Stromal cell of bone marrow (primary cell): ENCODE measurements at places on chromosomes 12 and 14.

- no peak for DNase-seq
These were observed 42.6 kb upstream of the SYCP3 start for GRCh38 chr12:101781834-101782233.

- no peak for DNase-seq
These were observed 112.5 kb downstream of the FBXL14 start for GRCh38 chr12:1481906-1482305.

DNA sequence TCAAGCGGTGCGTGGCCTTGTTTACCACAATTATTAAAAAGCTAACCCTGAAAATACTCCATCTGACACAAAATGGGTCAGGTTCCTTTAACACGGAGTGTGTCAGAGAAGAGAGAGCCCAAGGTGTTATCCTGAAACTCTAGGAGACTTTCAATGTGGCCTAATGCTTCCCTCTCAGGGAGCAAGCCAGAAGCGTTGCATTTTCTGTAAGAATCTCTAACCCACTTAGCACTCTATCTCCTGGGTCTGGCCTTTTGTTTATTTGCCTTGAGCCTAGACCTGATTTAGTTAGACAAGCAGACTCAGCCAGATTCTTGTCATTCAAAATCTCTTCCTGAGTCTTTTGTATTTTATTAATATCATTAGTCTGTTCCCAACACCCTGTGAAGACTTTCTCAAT is 184.0 kb upstream of the SYT1 start:
- no peak for DNase-seq

DNA sequence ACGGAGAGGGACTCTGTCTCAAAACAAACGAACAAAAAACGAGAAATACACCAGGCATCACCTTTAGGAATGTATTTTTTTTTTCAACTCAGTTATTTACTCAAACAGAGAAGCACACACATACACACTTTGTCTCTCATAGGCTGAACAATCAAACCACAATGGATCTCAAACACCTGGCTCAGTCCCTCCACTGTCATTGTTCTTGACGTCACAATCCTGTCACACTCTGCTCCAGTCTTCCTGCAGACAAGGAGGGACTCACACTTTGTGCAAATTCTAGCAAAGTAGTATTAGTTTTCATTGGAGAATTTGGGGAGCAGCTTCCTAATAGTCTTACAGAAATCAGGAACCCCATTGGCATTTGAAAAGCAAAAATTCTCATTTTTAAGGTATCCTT is 727.8 kb downstream of the BCL11B start:
- DNase-seq, result no peak

- DNase-seq, result no peak
These were observed 250.1 kb upstream of the PWP1 start for GRCh38 chr12:107435520-107435919.

- DNase-seq, result no peak
These were observed 71.4 kb upstream of the GPR68 start for GRCh38 chr14:91315844-91316267.

DNA sequence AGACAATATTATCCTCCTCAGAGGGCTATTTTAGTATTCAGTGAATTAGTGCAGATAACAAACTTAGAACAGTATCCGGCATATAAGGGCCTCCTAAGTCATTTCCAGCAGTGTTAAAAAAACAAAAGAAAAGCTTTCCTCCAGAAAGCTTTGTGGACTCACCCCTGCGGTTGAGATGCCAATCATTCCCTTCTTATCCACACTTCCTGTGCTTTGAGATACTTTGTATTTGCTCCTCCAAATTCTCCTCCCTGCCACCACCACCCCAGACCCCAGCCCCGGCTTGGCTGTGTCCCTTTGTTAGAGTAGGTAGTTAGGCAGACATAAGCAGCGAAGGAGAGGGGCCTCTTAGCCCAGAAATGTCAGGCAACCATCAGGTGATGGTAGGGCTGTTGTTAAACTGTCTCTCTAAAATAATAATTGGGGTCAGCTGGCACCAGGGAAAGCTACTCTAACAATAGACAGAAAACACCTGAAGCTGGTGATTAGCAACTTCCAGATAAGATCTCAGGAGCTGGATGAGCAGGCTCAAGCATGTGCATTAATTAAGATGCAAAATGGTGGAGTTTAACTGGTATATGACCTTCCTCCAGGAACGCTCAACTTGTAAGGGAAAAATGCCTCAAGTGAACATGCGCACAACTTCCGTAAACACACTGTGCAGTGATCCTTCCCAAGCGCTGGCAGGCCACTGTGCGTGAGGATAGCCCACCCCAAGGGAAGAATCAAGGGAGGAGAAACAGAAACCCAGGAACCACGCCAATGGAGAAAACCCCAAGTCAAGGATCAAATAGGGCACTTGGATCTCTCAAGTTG is 152.1 kb upstream of the EEA1 start:
- DNase-seq, result no peak

DNA sequence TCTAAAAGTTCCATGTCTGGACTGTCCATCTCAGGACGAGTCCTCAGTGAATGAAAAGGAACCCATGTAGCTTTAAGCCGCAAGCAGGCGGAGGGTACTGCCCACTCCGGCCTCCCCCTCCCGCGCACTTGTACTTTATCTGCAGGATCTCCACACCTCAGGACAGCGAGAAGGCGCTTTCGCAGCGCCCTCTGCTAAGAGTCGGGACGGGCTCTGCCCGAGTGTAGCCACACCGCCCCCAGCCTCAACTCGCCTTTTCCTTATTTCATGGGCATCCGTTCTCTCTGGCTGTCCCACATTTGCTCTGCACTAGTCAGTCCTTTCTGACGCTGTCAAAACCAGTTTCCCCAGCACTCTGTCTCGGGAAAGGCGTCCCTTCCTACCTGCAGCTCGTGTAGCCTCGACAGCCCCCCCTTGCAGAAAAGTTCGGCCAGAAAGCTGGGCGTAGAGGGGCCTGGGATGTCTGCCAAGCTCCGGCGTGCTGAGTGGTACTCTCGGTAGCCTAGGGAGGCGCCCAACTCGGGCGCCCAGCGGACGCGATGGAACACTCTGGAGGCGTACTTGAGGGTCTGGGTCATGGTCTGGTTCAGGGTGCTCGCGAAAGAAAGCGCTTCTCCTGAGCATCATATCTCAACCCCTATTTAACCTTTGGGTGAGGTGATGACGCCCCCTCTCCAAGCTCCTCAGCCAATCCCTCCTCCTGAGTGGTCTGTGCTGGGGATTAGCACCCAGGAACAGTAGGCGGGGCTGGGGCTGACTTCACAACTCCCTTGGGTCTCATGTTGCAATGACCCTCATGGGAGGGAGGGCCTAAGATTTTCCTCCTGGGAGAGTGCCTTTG is at the start of gene CYP27B1:
CYP27B1 (minus strand) TSS at position 615 of the 841 bp plus-strand sequence; CDS start at position 578, 37 bp downstream.
- no peak for DNase-seq

- no peak for DNase-seq
These were observed 9.1 kb upstream of the FBXL14 start for GRCh38 chr12:1603269-1603993.

- DNase-seq, result no peak
These were observed 669 bp downstream of the RFX4 start for GRCh38 chr12:106583242-106584103.

GRCh38 chr12:108635201-108635996 is 1.7 kb upstream of the SELPLG start:
- no peak for DNase-seq

DNA sequence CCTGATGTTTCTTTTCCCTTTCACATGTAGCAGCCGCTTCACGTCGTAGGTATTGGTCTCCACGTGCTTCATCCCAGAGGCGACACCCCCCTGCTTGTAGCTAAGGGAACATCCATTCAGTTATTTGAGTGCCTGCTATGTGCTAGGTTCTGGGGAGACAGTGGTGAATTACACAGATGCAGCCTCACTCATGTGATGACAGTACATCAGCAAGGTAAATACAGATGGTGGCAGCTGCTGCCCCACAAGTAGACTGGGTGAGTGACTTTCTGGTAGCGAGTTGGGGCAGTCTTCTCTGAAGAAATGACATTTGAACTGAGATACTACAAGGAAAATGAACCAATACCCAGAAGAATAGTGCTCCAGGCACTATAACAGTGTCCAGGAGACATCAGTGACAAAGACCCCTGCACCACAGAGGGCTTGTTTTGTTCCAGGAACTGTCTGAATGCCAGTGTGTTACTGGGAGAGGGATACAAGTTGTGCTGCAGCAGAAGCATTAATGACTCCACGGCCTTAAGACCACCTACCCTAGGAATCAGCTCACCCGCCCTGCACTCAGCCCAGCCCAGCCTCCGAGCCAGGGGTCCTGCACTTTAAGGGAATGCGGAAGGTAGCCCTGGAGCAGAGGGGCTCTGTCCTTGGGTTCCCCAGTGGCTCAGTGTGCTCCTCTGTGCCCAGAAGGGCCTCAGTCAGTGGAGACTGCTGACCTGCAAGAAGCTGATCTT is 7.3 kb downstream of the AVIL start:
- no peak for DNase-seq

DNA sequence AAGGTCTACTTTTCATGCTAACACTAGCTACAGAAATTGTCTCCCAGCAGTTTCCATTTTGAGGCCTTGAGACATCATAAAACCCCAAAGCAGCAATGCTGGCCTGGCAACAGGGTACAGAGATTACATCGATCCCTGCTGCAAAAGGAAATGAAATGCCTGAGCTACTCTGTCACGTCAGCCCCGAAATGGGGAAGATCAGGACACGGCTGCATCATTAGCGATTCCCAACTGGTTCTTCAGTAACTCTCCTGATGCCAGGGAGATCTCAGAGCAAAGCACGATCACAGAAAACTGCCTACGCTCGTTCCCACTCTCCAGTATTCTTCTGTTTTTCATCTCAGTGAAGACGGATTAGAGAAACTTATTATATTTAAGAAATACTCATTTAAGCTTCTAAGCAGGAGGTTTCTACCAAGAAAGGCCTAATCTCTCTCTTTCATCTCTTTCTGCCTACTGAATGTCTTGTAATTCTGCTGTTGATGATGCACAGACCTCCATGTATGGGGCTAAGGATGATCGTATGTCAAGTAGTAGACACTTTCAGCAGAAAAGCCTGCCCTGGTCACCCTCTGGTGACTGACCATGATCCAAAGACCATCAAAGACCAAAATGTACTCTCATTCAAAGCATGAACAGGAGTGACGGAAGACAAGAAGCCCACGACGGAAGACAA is 168.5 kb downstream of the RIMBP2 start:
- no peak for DNase-seq

DNA sequence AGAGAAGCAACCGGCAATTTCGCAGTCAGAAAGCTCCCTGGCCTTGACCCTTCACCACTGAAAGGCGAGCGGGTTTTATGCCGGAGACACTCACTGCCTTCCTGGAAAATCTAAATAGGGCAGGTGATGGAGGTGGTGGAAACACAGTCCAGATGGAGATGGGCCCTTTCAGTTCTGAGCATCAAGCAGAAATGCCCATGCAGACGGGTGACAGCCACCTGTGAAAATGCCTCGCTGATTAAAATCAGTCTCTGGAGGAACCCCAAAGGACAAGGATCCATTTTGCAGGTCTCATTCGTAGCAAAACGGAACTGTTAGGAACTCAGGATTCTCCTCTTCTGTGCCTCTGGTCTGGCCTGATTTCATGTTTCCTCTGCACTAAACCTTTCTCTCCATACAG is 74.2 kb downstream of the FZD10 start:
- DNase-seq, result no peak

- DNase-seq, result no peak
These were observed 411.4 kb upstream of the LMO3 start for GRCh38 chr12:17017402-17017801.

GRCh38 chr14:63026491-63026890 is 18.8 kb downstream of the KCNH5 start:
- DNase-seq, result no peak

- DNase-seq, result no peak
These were observed 1046.9 kb upstream of the FLRT2 start for GRCh38 chr14:84483072-84483420.

DNA sequence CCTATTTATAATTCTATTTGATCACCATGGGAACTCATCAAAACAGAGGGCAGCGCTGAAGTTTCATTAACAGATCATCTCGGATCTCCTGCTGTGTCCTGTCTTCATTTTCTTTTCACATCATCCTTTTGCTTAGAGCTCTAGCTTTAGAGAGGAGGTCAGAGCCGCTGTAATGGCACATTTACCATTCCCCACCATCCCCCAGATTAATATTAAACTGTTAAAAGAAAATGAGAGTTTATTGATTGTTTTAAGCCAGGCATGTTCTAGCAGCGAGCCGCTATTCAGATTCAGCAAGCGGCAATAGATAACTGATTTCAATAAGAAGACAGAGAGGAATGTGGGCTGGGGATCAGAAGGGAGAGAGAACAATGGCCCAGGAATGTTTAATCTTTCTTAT is 308.8 kb downstream of the EGLN3 start:
- DNase-seq, result no peak

- no peak for DNase-seq
These were observed 32.8 kb upstream of the TOMM20L start for GRCh38 chr14:58362798-58363412.

- DNase-seq, result no peak
These were observed 809 bp downstream of the PRKD1 start for GRCh38 chr14:29926701-29927375.

DNA sequence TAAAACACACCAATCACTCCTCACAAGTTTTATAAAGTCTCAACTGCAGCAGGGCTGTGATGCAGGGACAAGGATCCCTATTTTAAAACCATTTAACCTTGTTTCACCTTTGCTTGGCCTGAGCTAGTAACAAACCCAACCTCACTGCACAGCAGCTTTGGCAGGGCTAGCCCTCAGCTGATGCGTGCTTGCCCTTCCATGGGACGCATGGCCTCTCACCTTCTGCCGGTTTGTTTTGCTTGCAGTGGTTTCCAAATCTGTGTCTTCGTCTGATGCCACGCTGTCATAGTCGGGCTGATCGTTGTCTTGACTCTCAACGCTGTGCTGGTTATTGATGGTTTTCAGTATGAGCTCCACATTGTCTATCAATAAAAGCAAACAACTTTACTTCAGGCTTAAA is 43.3 kb downstream of the GIT2 start:
- DNase-seq, result no peak

GRCh38 chr14:78690836-78691235 is 520.7 kb downstream of the NRXN3 start:
- DNase-seq, result peak; percentile 40

GRCh38 chr12:93954166-93955112 is 193.9 kb upstream of the PLXNC1 start:
- peak; percentile 73 for DNase-seq

- DNase-seq, result no peak
These were observed 56.1 kb upstream of the TMEM132D start for GRCh38 chr12:129959889-129960288.

DNA sequence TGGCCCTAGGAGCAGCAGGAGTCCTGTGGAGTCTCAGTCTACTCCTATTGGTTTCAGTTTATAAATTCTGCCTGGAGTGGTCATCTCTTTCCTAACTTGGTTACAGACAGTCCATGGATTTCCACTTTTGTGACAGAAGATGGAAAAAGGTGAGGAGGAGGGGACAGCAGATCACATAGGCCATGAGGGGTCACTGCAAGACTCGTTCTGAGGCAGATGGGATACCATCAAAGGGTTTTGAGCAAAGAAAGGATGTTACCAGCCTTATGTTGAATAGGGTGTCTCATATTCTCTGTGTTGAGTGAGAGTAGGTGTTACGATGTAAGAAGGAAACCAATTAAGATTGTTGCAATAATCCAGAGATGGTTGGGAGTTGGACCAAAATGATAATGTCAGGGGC is 15.3 kb downstream of the PDE3A start:
- DNase-seq, result no peak

GRCh38 chr12:39329018-39329417 is 113.9 kb downstream of the KIF21A start:
- peak; percentile 16 for DNase-seq

GRCh38 chr12:120488057-120488640 is 7.8 kb upstream of the DYNLL1 start:
- DNase-seq, result no peak

GRCh38 chr12:113154351-113154973 is 4.9 kb downstream of the CFAP73 start:
- no peak for DNase-seq
